ENCODE measurements at places on chromosomes 5 and 9. TPM values are rescaled to one million over a fixed set of nuclear protein-coding genes. Genes with fewer than 3 reads are reported as not detected.

GRCh38 chr9:10146517-10147331, 466.1 kb downstream of the PTPRD start:
- no peak for DNase-seq

DNA sequence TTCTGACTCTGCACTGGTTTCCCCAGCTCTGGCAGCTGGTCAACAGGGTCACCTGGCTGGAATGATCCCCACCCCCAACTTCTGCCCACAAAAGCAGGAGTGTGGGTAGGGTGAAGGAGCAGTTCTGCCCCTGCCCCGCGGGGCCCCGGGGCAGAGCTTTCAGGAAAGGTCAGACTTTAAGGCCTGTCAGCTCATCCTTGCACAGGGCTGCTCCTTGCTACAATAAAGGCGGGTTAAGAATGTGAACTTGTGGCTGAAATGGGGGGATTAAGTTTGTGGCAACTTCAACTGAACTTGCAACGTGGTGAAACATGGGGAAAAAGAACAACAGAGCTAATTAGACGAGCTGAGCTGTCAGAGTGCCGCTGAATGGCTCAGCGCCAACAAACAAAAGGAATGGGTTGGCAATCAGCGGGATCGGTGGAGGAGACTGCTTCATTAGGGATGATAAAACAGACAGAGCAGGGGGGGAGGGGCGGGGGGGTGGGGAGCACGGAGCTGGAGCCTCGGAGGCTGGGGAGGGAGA, 50.8 kb downstream of the CRB2 start:
- DNase-seq: no peak

GRCh38 chr5:149829954-149830353, 99.8 kb downstream of the PPARGC1B start:
- DNase-seq: no peak

Gene GRIN3A
- total RNA-seq: not detected

Gene EQTN
- not detected for total RNA-seq

- DNase-seq: no peak
These were observed 199.7 kb downstream of the ISL1 start for GRCh38 chr5:51582871-51583394.

Gene AP3B1
- total RNA-seq: 53.2 TPM

Gene TEK
- not detected for total RNA-seq

- no peak for DNase-seq
These were observed 35.5 kb downstream of the FXN start for GRCh38 chr9:69071059-69071458.

Gene POLK
- 32.8 TPM for total RNA-seq

- peak; percentile 6 for DNase-seq
These were observed 128.8 kb downstream of the FBN2 start for GRCh38 chr5:128409166-128409800.

Gene PCDHB4
- 1.5 TPM for total RNA-seq

- no peak for DNase-seq
These were observed 11.1 kb downstream of the BARX1 start for GRCh38 chr9:93944011-93944410.

DNA sequence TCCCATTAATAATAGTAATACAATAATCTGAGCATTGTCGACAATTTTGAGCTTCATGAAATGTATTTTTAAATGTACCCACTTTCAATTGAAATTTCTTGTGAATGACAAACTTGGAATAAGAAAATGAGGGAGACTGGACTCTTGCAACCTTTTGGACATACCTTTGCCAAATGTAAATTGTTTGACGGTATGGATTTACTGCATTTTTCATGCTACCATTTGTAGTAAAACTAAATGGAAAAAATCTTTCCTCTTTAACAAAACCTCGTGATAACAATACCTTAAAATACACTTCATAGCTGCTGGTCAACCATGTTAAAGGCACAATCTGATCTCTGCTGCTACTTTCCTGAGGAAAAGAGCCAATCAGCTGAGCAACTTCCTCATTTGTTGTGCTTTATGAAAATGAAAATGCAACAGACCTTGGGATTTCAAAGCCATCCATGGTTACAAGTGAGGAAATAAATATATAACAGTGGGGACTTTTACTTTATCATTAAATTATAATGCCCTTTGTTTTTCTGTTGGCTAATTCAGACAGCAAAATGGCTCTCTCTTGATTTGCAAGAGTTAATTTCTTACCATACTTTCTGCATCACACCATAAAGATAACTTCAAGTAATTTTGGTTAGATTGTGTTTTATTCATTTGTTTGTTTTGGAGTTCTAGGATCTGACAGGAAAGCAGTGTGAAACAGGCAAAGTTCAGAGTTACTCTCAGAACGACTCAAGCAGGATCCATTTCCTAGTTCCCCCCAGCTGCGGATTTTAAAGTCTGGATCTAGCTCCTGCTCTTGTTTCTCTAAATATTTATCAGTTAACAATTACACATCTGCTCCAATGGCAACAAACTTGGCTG, 1.1 kb downstream of the ALDH1A1 start:
- no peak for DNase-seq

Gene ESM1
- not detected for total RNA-seq

GRCh38 chr9:77488439-77489126, 159.5 kb downstream of the GNA14 start:
- DNase-seq: no peak
